Breast epithelium (tissue), 4 donors: ENCODE measurements at places on chromosomes 1 and 21. TPM values are rescaled to one million over a fixed set of nuclear protein-coding genes. Genes with fewer than 3 reads are reported as not detected.

GRCh38 chr1:30302858-30303257 is 420.5 kb downstream of the MATN1 start:
- no peak overlapping the region for H3K4me3 ChIP-seq
- DNase-seq = no peak
- no peaks in the 10 kb centered on the region for H3K36me3 ChIP-seq
- no peaks in the 10 kb centered on the region for H3K4me1 ChIP-seq
- H3K27me3 ChIP-seq = no peaks in the 10 kb centered on the region

SFN gene
- total RNA-seq = 18.4 TPM

DNA sequence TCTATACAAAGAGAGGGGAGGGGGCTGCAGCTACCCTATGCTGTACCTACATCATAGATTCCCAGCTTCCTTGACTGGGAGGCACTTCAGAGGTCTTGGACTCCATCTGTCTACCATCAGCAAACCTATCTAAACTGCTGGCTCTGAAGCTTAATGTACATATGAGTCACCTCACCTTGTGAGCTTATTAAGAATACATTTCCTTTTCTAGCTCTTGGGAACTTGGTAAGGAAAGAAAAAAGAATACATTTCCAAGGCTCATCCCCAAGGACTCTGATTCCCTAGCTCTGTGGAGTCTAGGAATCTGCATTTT is 50.0 kb upstream of the PRELP start:
- no peaks in the 10 kb centered on the region for H3K4me1 ChIP-seq
- no peak overlapping the region for H3K27ac ChIP-seq
- no peak for DNase-seq
- H3K27me3 ChIP-seq = no peaks in the 10 kb centered on the region

DNA sequence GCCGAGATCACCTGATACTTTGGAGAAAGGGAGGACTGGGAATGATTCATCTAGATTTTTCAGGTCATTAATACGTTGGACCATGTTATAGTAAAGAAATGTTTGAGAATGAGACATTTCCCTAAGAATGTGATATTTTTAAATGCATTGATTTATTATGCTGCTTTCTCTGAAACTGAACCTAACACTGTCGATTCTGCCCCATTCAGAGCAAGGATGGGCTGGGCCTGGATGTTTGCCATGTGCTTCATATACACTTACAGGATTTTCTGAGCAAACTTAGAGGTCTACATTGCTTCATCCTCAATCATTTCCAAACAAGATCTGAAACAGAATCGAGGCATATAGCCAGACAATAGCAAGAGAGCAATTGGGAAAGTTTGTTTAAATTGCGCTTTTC is 183.3 kb downstream of the CRB1 start:
- H3K27me3 ChIP-seq = no peaks in the 10 kb centered on the region
- no peak overlapping the region for H3K27ac ChIP-seq
- H3K4me1 ChIP-seq = no peaks in the 10 kb centered on the region
- no peak for DNase-seq
- peaks cover 4% of the 10 kb centered on the region for H3K36me3 ChIP-seq
- H3K4me3 ChIP-seq = no peak overlapping the region

GRCh38 chr1:29417147-29417858 is 181.0 kb downstream of the PTPRU start:
- no peaks in the 10 kb centered on the region for H3K27me3 ChIP-seq
- no peaks in the 10 kb centered on the region for H3K4me1 ChIP-seq
- peak overlapping the region; percentile 36 for H3K27ac ChIP-seq
- no peaks in the 10 kb centered on the region for H3K36me3 ChIP-seq
- no peak for DNase-seq

LCE2A gene
- not detected for total RNA-seq

- H3K4me3 ChIP-seq = no peak overlapping the region
- H3K4me1 ChIP-seq = no peaks in the 10 kb centered on the region
- DNase-seq = no peak
- H3K27me3 ChIP-seq = no peaks in the 10 kb centered on the region
- no peaks in the 10 kb centered on the region for H3K36me3 ChIP-seq
These were observed 248.6 kb downstream of the TBX15 start for GRCh38 chr1:118739501-118739900.

FCGR2B gene
- total RNA-seq = 5.6 TPM

GRCh38 chr1:172095846-172096245 is 254.5 kb downstream of the DNM3 start:
- no peak overlapping the region for H3K27ac ChIP-seq
- no peaks in the 10 kb centered on the region for H3K36me3 ChIP-seq
- no peak for DNase-seq
- H3K27me3 ChIP-seq = no peaks in the 10 kb centered on the region
- no peak overlapping the region for H3K4me3 ChIP-seq

DNA sequence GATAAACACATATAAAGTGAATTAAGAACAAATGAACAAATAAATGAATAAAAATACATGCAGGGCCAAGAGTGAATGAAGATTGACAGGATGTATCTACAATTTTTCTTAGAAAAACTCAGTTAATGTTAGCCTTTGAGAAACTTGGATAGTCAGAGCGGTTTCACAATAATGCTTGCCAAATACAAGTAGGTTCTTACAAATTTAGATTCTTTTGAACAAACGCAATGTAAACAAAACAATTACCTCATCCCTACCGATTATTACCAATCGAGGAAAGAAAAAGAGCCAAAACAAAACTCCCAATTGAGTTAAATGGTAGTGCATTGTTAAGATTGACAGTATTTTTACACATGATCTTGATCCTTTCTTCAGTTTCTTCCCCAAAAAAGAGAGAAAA is 176.9 kb upstream of the DEPDC1 start:
- H3K4me3 ChIP-seq = no peak overlapping the region
- no peaks in the 10 kb centered on the region for H3K36me3 ChIP-seq
- no peaks in the 10 kb centered on the region for H3K4me1 ChIP-seq
- H3K27ac ChIP-seq = no peak overlapping the region

HCRTR1 gene
- not detected for total RNA-seq

- no peak overlapping the region for H3K27ac ChIP-seq
- H3K4me3 ChIP-seq = no peak overlapping the region
These were observed 2.7 kb upstream of the PLOD1 start for GRCh38 chr1:11931845-11932244.

DNA sequence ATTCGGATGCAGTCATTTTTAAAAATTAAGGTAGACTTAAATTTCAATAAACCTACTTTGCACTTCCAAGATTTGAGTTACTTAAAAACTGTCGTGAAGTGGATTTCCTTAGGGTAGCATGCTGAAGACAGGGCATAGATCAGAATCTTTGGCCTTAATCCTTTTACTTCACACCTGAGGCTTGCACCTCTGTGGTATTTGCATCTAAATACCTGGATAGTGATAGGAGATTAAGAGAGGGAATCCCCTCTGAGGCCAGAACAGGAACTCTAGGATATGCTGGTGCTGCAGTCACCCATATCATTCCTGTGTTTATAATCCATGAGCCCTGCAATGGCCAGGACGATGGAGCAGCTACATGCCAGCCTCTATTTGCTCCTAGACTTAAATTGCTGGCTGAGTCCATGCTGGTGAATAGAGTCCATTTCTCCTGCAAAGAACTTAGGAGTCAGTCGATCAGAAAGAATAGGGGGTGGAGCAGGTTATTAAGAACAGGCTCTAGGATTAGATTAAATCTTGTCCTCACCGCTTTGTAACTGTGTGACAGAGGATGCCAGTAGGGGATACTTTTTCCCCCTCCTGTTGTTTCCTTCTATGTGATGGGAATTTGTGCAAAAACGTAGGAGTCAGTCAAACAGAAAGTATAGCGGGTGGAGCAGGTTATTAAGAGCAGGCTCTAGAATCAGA is 333.6 kb downstream of the DUSP10 start:
- DNase-seq = no peak
- H3K27ac ChIP-seq = no peak overlapping the region
- H3K4me1 ChIP-seq = no peaks in the 10 kb centered on the region
- no peaks in the 10 kb centered on the region for H3K36me3 ChIP-seq
- no peak overlapping the region for H3K4me3 ChIP-seq

DNA sequence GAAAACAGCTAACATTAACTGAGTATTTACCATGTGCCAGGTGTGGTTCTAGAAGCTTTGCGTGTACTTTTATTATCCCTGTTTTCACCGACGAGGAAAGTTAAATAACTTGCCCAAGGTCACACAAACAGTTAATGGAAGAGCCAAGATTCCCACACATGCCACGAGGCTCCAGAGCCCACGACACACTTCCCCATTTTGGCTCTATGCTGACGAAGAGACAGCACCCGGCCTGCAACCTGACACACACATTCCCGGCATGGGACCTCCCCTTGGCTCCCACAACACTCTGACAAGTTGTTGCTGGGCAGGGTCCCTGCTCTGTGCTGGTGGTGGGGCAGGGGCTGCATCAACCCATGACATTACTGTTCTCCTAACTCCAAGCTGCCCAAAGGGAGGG is 52.8 kb downstream of the RAP1GAP start:
- H3K36me3 ChIP-seq = no peaks in the 10 kb centered on the region
- no peak for DNase-seq
- H3K4me3 ChIP-seq = no peak overlapping the region
- H3K27me3 ChIP-seq = no peaks in the 10 kb centered on the region
- H3K4me1 ChIP-seq = no peaks in the 10 kb centered on the region

DNA sequence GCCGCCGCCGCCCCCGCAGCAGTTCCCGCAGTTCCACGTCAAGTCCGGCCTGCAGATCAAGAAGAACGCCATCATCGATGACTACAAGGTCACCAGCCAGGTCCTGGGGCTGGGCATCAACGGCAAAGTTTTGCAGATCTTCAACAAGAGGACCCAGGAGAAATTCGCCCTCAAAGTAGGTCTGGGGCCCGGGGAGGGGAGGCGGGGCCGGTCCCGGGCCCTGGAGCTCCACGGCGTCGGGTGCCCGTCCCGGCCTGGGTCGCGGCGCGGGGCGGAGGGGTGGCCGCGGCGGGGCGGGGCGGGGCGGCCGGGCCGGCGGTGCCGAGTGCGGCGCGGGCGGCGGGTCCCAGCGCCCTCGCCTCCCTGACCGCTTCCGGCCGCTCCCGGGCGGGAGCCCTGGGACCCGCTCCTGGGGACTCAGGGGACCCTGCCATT is 646 bp downstream of the MAPKAPK2 start:
- peak overlapping the region; percentile 100 for H3K27ac ChIP-seq
- no peaks in the 10 kb centered on the region for H3K27me3 ChIP-seq
- H3K4me3 ChIP-seq = peak overlapping the region; percentile 76
- H3K4me1 ChIP-seq = no peaks in the 10 kb centered on the region
- H3K36me3 ChIP-seq = no peaks in the 10 kb centered on the region
- DNase-seq = no peak

DNA sequence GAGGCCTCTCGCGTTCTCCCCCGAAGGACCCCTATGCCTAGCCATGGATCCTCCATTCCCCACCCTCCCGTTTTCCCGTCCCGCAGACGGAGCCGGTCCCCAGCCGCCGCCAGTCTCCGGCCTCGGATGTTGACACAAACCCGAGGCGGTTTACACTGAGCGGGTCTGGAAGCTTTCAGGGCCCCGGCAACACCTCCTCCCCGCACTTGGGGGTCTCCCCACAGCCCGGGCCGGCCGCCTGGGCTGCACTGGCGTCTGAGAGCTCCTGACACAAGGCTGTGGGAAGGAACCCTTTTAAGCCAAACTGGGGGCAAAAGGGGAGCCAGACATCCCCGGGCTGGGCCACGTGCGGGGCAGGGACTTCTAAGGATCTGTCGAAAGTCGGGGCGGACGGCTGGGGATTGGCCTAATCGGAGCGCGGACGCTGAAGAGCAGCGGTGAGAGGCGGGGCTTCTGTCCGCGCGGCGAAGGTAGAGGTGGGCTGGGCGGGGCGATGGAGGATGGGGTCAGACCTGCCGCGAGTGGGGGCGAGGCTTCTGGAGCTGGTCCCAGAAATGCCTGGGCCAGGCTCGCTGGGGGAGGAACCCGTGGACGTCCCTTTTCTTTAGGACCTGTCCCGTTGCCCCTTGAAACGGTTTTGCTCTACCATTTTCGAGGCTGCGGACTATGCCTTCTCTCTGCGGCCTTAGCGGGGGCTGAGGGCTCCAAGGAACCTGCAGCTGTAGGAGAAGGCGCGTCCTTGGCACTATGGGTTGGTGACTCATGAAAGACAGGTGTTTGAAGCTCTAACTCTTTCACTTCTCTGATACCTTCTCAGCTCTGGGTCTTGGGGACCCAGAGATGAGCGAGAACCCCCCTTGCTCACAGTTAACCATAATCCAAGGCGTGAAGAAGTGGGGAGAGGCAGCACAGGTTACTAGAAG is 1.2 kb upstream of the HPCAL4 start:
- H3K36me3 ChIP-seq = no peaks in the 10 kb centered on the region
- H3K4me3 ChIP-seq = peak overlapping the region; percentile 67
- no peaks in the 10 kb centered on the region for H3K4me1 ChIP-seq
- H3K27me3 ChIP-seq = peaks cover 34% of the 10 kb centered on the region

RGS16 gene
- 1.3 TPM for total RNA-seq

NR5A2 gene
- total RNA-seq = 4.1 TPM

ATP1B1 gene
- 173 TPM for total RNA-seq

RIMKLA gene
- 0.32 TPM for total RNA-seq

PLXNA2 gene
- total RNA-seq = 18.2 TPM

DNA sequence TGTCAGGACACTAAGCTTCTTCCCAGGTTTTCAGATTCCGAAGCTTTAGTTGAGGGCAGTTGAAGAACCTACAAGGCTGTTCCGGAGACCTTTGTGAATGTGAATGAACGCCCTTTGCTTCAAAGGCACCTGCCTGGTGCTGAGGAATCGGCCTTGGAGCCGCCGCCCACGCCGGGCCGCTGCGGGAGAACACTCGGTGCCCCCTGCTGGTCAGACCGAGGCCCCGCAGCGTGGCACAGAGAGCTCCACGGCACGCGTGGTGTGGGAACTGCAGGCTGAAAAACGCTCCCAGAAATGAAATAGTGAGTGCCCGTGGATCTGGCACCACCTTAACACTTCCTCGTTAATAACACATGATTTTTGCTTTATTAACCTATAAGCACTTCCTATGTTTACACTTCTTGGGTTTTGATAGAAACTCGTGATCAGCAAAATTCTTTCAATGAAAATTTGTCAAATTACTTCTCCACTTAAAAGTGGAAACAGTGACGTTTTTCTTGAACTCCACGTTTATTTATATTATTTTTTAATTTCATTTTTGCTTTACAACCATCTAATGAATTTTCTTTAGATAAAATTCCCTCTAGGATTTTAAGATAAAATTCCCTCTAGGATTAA is 460.6 kb downstream of the DSCAM start:
- no peaks in the 10 kb centered on the region for H3K4me1 ChIP-seq
- no peaks in the 10 kb centered on the region for H3K36me3 ChIP-seq
- peak; percentile 50 for DNase-seq
- no peaks in the 10 kb centered on the region for H3K27me3 ChIP-seq

MSH4 gene
- total RNA-seq = 0.66 TPM

DNA sequence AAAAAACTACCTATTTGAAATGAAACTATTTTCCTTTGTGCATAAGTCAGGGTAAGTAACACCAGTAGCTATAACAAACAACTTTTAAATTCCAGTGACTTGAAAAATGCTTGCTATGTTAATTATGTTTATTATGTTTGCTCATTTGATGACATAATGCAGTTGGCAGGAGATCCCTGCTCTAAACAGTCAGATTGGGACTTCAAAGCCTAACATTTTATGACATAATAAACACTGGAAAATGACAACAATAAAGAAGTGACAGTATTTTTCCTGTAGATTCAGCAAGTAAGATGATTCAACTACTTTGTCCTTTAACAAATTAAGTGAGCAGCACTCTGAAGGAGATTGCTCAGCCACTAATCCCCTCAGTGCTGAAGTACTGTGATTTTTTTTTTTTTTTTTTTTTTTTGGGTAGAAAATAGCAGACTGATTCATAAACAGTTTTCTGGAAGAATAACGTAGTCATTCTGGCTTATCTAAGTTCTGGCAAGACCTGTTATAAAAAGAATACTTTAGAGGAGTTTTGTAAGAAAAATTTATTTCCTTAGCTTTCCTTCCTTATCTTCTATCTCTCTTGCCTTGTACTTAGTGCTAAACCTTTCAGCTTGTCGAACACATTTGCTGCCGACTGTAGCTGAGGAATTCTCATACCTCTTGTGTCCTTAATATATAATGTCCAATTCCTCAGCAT is 207.2 kb downstream of the PTGER3 start:
- H3K27me3 ChIP-seq = no peaks in the 10 kb centered on the region
- no peaks in the 10 kb centered on the region for H3K36me3 ChIP-seq
- no peak overlapping the region for H3K4me3 ChIP-seq
- no peak for DNase-seq
- H3K4me1 ChIP-seq = no peaks in the 10 kb centered on the region
- H3K27ac ChIP-seq = no peak overlapping the region
